ENCODE measurements at places on chromosomes 13 and 19.
A peak's percentile ranks its signal among the peaks of the same experiment; 100 is the strongest.

- peak; percentile 87 for DNase-seq
These were observed 129.8 kb downstream of the DLEU7 start for GRCh38 chr13:50713523-50714248.

DNA sequence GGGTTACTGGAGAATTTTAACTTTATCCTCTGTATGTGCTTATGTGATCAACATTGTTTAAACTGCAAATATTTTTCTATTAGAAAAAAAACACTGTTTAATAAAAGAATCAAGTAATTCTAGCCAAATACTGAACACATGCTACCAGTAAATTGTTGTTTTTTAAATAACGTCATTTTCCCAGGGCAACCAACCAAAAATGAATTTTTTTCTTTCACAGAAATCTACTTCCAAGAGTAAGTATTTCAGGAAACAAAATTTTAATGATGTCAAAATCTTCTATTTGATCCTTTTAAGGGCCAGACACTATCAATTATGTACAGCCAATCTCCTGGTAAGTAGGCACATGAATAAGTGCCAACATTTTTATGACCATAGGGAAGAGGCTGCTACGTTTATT is 57.1 kb downstream of the TUBGCP3 start:
- DNase-seq: no peak

- DNase-seq: no peak
These were observed 553 bp downstream of the NAPA start for GRCh38 chr19:47514151-47514868.

GRCh38 chr13:47539317-47539716 is 461.8 kb downstream of the SUCLA2 start:
- DNase-seq: no peak

DNA sequence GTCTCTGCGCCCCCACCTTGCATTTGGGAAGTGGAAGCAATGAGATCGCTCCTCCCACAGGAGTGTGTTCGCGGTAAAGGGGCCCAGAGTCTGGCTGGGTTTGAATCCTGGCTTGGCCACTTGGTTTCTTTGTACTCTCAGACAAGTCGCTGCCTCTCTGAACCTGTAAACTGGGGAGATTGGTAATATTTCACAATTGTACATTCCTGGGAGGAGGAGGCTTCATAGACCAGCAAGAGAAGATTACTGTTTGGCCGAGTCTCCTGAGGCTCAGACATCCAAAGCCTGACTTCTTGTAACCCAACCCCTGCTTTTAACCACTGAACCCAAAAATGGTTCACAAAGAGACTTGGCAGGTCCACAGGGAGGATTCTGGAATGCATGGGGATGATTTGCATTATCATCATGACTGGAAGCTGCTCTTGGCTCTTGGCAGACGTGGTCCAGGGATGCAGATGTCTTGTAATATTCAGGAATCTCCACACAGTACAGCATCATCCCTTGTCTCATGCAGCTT is 13.6 kb upstream of the STRN4 start:
- no peak for DNase-seq

GRCh38 chr13:21594715-21595545 is 9.0 kb downstream of the MICU2 start:
- no peak for DNase-seq

- no peak for DNase-seq
These were observed 8.6 kb upstream of the FXYD3 start for GRCh38 chr19:35106898-35107541.

GRCh38 chr13:38850868-38851626 is 139.6 kb downstream of the STOML3 start:
- DNase-seq: no peak

DNA sequence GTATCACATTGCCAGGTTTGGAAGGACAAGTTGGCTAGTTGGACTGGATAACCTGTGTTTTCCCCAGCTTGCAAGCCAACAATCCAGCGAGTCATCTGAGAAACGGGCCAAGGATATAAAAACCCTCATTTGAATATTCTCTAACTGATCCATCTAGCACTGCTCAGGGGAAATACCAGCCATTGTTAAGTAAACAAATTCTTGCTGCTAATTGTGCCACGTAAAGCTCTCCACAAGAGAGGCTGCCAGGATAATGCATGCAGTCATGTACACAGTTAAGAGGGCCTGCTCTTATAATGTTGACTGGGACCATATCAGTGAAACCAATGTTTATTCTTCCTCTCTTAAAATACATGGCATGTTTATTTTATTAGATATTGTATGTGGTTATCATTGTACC is 663.2 kb upstream of the SGCG start:
- no peak for DNase-seq

DNA sequence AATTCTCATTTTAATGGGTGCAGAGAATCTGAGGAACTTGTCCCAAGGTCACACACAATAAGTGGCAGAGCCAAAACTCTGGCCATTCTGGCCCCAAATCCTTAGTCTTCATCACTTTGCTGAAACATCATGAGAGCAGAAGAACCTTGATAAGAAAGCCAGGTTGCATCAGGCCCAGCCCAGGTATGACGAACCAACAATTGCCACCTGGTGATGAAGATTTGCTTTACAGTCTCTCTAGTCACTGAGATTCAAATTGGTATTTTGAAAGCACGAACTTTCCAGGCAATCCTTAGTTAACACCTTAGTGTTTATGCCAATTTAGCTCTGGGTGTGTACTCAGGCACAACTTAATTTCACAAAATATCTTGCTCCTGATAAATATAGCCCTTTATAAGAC is 502.7 kb upstream of the HTR2A start:
- DNase-seq: no peak

DNA sequence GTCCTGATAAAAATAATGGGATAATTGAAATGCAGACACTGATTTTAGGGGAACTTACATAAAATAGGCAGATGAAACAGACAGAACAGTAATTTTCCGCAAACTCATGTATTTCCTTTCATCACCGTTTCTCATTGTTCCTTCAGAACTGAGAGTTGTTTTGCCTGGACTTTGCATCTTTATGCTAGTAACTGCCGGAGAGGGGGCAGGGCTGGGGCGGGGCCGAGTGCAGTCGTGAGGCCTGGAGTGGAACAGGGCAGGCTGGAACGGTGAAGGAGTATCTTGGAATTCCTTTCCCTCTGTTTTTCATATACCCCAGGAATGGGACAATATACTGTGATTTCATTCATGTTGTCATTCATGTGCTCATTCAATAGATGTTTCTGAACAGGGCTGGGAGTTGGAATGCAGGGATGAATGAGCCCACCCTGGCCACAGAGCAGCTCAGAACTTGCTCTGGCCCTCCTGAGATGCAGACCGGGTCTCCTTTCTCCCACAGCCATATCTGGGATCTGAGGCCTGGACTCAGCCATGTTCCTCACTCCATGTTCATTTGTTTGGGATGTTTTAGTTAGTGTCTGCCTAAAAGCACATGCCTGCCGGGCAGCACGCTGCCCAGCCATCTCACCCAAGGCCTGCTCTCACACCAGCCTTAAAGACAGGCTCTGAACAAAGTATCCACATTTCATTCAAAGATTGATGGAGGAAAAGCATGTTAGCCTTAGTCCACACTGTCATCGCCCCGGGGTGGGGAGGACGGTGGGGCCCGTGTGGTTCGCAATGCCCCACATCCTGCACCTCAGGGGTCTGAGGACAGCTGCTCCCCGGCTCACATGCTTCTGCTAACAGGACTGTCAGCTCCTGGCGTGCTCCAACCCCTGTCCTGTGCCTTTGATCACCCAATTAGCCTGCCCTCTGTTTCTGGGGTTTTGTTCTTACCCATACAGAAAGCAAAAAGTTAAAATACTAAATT is 92.9 kb downstream of the SOX1 start:
- DNase-seq: no peak

- DNase-seq: no peak
These were observed 8.3 kb downstream of the LCP1 start for GRCh38 chr13:46173656-46174055.

- no peak for DNase-seq
These were observed 4.7 kb downstream of the ZNF446 start for GRCh38 chr19:58480831-58481230.

- DNase-seq: no peak
These were observed 14.9 kb upstream of the PTBP1 start for GRCh38 chr19:782185-782877.

GRCh38 chr13:114102131-114102520 is 30.3 kb downstream of the RASA3 start:
- DNase-seq: no peak

DNA sequence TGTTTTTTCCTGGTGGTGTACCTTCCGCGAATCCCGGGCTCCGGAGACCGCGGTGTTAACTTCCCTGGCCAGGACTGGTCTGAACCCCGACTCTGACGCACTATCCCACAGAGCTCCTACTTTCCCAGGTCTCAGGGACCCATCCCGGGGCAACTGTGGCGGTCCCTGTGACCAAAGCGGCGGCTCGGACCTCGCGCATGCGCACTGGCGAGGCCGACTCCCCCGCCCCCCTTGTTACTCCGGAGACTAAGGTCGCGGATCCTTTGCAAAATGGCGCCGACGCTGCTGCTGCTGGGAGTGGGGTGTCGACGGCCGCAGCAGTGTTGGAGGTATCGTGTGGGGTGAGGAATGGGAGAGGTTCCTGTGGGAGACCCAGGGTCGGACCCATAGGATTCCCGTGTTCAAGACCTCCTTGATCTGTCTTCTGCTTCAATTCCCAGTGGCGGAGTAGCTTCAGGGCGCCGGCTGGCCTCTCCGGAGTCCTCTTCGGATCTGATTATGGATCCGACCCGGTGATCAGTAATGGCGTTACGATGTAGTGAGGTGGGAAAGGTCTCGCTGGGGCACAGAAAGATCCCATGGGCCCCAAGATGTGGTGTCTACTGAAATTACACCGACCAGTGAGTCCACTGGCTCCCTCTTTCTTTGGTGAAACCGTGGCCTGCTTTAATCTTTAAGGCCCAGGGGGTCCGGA is 66.6 kb upstream of the ZNF527 start:
- no peak for DNase-seq

- no peak for DNase-seq
These were observed 159.6 kb upstream of the ATXN8OS start for GRCh38 chr13:69948016-69948415.

DNA sequence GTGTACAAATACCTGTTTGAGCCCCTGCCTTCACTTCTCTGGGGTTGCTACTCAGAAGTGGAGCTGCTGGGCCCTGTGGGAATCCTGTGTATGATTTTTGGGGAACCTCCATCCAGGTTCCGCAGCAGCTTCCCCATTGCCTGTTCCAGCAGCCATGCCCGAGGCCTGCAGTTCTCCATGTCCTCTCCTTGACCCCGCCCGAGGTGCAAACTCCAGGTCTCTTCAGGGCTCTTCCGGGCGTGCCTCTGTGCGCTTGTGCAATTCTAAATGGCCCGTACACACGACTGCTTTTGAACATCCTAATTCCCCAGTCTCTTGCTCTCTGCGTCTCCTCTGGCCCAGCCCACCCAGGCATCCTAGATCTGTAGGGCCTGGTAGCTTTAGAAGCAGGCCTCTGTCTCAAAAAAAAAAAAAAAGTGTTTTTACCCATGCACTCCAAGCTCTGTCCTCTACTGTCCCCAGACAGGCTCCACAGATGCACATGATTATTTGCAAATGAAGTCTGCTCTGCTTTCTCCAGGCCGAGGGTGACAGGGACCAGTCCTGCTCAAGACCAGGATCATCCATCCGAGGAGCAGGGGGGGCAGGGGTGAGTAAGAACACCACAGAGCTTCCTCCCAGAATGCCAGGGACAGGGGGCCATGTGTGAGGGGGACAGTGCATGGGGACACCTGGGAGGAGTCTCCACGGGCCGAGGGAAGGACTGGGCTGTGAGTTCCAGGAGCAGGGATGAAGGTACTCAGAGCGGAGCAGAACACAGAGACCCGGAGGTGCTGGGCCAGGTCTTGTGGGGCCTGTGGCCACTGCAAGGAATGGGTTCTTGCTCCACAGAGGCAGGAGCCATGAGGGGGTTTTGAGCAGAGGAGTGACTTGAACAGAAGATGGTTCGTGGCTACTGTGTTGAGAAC is 51.7 kb downstream of the SLC7A9 start:
- DNase-seq: no peak

DNA sequence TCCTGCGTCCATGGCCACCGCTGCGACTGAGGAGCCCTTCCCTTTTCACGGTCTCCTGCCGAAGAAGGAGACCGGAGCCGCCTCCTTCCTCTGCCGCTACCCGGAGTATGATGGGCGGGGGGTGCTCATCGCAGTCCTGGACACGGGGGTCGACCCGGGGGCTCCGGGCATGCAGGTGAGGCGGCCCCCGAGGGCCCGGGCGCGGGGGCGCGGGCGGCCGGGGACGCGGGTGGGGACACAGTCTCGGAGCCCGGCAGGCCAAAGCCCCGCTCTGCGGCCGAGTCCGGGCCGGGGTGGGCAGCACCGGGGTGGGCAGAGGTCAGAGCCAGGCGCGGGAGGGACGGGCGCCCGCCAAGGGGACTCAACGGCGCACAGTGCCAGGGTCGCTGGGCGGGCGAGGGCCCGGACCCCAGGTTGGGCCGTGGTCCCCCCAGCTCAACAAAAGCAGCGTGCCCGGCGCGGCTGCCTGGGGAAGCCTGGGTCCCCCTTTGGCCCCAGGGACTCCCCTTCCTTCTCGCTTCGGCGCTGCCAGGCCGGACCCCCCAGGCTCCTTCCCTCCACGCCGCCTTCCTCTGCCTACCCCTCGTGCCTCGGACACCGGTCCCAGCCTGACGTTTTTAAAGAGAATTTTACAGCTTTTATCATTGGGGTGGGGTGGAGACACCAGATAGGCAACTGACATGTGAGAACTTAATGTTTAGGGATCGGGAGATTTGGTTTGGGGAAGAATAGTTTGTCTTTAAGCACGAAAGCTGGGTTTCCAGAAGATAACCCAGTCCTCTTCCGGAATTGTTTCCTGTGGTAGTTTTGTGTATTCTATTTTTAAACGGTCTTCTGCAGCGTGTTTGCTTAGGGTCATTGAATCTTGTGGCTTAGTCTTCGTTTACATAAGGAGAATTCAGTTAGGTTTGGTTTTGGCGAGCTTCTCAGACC is 509 bp downstream of the TPP2 start:
- DNase-seq: peak; percentile 56

DNA sequence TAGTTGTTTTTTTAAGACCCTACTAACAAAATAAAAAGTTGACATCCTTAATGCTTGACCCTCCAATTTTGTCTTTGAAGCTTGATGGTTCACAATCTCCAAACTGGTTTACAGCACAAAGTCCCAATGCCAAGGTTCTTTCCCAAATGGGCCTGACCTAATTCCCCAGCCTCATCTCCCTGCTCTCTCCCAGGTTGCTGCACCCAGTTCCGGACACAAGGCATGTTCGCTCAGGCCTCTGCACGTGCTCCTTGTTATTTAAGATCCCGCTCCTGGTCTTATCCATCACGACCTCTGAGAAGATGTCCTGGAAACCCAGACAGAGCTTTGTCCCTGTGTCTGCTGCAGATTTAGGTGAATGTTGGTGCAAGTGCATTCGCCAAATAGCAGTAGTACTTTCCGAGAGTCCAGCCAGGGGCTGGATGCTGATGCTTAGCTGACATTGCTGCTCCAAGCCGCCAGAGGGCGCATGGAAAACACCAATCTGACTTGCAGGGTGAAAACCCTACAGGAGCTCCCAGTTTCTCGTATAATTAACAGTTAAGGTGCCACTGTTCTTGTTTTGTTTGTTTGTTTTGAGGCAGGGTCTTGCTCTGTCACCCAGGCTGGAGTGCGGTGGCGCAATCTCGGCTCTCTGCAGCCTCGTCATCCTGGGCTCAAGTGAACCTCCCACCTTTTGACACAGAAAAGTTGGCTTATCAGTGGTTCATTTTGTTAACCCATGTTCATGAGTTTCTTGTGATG is 18.5 kb downstream of the LYPD3 start:
- peak; percentile 35 for DNase-seq

All from GDM1 (cell line).